Activated CD4-positive, alpha-beta T cell treated with anti-CD3 and anti-CD28 coated beads for 1 hour (primary cell): ENCODE measurements at places on chromosomes 7 and 10.

DNA sequence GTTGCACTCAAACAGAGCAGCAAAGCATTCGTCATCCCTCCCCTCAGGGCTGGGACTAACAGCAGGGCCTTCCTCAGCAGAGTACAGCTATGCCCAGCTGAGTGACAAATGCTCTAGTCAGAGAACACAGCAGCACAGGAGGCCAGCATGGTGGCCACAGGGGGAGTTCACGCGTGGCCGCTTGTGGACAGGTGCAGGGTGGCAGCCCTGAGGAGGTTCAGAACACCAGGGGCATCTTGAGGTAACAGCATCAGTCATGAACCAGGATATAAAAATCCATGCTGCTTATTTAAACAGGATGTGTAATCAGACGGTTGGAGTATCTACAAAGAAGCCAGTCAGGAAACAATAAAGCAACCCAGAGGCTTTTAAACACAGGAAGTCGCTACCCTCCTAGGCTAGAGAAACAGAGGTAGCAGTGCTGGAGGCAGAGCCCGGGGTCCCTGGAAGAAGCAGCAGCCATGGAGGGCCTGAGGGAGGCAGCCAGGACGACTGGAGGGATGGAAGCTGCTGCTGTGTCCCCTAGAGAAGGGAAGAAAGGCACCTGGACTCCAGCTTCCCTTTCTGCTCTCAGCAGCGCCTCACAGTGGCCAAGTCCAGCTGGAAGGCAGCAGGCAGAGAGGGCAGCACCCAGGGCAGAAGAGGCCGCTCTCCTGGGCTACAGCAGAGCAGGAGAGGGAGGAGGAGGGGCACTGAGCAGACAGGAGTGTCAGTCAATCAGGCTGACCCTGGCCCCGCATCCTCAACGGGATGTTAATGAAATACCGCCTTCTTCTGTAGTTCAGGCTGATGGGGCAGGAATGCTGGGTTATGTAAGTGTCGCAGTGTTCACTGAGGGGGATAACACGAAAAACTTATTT lies 70.8 kb upstream of the UCN3 start:
- peak; percentile 56 for DNase-seq

DNA sequence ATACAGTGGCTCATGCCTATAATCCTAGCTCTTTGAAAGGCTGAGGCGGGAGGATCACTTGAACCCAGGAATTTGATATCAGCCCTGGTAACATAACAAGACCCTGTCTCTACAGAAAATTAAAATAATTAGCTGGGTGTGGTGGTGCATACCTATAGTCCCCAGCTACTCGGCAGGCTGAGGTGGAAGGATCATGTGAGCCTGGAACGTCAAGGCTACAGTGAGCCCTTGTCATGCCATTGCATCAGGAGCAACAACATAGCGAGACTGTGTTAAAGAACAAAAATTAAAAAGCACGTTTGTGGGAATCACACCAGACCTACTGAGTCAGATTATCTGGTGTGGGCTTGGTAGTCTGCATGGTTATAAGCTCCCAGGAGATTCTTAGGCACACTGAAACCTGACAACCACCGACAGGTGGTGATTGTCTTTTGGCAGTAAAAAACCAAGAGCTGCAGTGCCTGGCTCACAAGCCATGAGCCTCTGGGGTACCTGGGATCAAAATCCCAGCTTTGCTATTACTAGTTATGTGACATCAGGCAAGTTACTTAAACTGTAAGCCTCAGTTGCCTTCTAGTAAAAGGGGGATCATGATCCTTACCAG lies 146.9 kb downstream of the SND1 start:
- DNase-seq: no peak

DNA sequence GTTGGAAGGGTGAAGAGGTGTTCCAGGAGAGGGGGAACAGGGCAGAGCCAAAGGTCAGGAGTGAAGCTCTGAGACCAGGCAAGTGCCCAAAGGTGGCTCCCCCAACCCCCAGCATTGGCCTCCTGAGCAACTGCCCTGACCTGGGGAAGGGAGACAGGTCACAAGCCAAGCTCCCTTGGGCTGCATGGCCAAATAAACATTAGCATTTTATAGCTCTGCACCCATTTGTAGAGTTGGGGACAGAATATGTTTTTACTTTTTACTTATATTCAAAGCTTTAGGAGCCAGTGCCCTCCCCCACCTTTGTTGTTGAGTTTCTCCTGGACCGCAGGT lies 4.0 kb downstream of the UNC5B start:
- DNase-seq: no peak

GRCh38 chr10:127578259-127578960 lies 29.3 kb downstream of the NPS start:
- DNase-seq: no peak

DNA sequence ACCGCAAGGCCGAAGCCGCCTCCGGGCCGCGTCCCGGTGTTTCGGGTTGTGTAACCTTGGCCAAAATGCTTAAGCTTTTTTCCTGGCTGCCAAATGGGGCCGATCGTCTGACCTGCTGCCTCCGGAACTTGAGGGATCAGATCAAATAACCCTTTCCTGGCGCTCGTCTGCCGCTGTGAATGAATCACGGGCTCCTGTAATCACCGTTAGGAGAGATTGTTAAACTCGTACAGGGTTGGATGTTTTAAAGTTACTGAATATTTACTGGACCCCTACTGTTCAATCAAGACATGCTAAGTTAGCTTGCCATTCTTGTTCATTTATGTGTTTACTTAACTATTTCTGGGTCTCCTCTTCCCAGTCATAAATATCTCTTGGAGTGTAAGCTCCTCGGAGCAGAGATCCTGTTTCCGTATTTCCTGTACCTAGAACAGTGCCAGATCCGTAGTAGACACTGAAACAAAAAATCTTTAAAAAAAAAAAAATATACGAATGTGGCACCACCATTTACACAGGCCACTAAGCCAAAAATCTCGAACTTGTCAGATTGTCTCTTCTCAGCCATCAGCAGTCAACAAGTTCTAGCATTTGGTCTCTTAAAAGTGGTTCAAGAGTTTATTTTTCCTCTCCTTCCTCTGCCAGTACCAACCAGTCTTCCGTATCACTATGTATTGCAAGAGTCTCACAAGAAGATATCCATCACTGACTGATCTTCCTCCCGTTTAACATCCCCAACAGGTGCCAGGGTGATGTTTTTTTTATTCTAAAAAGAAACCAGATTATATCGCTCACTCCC lies 650 bp upstream of the TM9SF3 start:
- DNase-seq: no peak

DNA sequence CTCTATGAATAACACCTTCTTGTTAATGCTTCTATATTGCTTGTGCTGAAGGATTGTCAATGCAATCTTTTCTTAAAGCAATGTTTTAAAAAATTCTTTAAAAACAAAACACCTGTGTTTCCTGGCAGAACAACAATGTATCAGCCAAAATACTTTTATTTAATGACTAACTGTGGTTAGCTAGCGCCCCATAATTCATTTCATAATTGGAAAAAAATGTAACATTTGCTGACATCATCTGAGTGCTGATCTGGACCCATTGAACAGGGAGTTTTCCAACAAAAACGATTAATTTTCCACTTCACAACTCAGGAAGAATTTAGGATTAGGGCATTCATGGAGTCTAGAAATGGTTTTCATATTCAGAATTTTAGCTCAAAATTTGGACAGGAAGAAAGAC lies 137.6 kb upstream of the CDK6 start:
- DNase-seq: no peak

- DNase-seq: no peak
Observed at GRCh38 chr10:70901276-70901878, 13.0 kb upstream of the PCBD1 start.

DNA sequence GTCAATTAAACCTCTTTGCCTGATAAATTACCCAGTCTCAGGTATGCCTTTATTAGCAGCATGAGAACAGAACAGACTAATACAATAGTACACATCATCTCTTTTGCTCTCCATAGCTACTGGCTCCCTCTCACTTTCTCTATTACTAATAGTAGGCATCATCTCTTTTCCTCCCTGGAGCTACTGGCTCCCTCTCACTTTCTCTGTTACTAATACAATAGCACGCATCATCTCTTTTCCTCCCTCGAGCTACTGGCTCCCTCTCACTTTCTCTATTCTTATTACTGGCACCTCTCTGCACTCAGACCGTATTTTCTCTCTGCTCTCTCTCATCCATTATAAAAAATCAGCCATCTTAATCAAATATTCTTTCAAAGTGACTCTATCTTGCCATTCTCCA lies 37.1 kb downstream of the SLC25A13 start:
- no peak for DNase-seq

GRCh38 chr10:112872728-112873127 lies 77.3 kb upstream of the TCF7L2 start:
- no peak for DNase-seq

- no peak for DNase-seq
Observed at GRCh38 chr10:9010093-9010492, 955.6 kb downstream of the GATA3 start.

DNA sequence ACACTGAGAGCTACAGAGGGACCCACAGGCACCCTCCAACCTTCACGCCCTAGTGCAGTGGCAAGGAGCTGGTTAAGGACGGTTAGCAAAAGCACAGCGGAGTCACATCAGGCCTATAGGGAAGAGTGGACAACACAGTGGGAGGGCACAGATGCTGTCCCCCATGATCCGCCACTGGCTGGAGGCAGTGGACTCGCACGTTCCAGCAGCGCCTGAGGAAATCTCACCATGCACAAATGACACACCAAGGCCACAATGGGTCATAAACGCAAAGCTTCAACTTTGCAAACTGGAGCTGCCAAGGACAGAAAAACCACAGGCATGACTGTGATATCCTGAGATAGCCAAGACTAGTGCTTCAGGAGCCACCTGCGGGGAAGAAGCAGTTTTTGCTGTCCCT lies 58.8 kb downstream of the GRB10 start:
- no peak for DNase-seq

DNA sequence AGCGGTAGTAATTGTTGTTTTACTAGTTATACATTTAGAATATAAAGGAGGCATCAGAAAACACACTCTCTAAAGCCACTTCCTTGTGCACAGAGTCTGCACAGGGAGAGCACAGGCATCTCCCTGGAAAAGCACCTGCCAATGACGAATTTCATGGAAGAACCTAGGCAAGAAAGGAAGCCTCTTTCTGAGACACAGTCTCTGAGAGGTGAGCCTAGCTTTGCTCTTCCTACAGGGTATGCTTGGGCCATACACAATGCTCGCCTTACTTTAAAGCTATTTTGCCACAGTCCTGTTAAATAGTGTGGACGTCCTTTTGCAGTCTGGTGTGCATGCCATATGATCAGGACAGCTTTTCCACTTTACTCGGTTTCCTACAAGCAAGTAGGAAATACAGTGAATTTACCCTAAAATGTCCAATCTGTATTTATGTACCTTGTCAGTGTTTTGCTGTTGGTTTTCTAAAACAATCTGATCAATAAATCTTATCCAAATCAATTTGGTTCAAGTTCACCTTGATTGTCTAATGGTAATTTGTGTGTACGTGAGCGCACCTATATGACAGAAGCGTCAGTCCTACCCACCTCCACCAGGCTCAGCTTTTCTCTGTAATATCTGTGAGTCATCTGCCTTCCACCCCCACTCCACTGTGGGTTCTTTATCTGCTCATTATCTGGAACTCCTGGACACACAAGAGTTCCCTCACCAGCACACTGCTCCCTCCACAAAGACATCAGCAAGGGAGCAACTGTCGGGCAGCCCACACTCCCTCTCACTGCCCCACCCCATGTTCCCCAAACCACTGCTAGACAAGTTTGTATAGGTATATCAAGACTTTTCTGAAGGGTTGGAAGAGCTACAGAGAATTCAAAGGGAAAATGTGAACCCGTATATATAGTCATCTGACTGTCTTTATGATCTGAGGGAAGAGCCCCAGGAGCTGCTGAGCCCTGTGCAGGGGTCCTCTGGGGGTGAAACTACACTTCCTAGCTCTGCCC lies 65.2 kb downstream of the KLHDC10 start:
- no peak for DNase-seq

DNA sequence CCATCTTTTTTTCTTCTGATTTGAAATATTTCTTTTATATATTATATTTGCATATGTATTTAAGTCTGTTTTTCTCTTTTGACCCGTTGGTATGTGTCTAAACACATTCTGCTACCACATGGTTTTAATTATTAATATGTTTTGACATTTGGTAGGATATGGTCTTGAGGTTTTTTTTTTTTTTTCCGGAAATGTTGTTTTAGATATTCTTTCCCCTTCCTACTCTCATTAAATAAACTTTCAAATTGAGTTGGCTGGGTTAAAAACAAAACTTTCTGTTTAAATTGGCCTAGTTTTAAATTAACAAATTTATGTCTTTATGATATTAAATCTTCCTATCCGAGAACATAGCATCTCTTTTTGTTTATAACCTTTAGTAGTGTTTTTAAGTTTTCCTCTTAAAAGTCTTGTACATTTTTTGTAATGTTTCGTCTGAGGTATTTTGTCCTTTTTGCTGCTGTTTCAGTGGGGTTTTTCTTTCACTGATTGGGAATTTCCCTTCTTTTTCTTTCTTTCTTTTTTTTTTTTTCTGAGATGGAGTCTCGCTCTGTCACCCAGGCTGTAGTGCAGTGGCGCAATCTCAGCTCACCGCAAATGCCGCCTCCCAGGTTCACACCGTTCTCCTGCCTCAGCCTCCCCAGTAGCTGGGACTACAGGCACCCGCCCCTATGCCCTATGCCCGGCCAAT lies 25.4 kb downstream of the STAM start:
- no peak for DNase-seq

DNA sequence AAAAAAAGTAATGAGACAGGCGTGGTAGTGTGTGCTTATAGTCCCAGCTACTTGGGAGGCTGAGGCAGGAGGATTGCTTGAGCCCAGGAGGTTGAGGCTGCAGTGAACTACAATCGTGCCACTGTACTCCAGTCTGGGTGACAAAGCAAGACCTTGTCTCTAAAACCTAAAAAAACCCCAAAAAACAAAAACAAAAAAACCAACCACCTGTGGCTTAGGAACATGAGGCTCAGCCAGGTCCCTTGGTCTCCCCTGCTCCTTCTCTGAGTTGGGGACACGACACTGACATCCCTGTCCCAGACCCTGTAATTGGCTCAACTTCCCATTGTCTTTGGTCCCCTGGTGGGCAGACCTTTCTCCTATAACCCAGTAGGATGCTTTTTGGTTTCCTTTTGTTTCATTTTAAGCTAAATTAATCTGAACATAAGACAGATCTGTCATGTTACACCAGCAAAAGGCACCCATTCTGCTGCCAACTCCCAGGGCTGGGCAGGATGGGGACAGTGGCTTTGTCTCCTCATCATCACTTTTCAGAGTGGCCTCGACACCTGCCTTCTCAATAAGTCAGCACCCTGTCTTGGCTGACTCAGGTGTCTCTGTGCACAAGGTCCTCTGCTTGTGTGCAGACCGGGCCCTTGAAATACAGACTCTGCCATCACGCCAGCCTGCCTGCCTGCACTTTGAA lies 74.4 kb downstream of the MYL10 start:
- no peak for DNase-seq

GRCh38 chr10:80493522-80494051 lies 39.5 kb downstream of the TSPAN14 start:
- DNase-seq: no peak

- no peak for DNase-seq
Observed at GRCh38 chr7:1900847-1901246, 230.8 kb downstream of the ELFN1 start.

DNA sequence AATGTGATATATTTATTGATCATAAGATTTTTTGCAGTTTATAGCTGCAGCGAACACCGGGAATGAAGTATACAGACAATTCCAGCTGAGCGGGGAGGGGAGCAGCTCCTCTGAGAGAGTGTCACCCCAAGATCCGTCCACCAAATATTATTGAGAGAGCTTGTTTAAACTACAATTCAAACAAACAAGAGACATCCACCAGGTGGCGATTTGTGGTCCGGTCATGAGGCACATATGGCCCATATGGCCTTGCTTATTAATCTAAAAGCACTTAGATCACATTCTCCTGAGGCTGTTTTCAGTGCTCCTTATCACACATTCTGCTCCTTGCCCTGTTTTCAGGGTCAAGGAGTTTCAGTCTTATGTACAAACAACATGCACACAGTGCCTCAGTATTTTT lies 83.1 kb downstream of the THSD7A start:
- DNase-seq: no peak

GRCh38 chr7:131235489-131236317 lies 92.0 kb upstream of the MKLN1 start:
- DNase-seq: peak; percentile 59
